ENCODE measurements at places on chromosomes 5 and 9. TPM values are rescaled to one million over a fixed set of nuclear protein-coding genes. Genes with fewer than 3 reads are reported as not detected.

CDH10 gene
- not detected for total RNA-seq

- no peak for DNase-seq
These were observed 184.4 kb upstream of the CCNG1 start for GRCh38 chr5:163252950-163253349.

C9orf50 gene
- total RNA-seq: not detected

DNA sequence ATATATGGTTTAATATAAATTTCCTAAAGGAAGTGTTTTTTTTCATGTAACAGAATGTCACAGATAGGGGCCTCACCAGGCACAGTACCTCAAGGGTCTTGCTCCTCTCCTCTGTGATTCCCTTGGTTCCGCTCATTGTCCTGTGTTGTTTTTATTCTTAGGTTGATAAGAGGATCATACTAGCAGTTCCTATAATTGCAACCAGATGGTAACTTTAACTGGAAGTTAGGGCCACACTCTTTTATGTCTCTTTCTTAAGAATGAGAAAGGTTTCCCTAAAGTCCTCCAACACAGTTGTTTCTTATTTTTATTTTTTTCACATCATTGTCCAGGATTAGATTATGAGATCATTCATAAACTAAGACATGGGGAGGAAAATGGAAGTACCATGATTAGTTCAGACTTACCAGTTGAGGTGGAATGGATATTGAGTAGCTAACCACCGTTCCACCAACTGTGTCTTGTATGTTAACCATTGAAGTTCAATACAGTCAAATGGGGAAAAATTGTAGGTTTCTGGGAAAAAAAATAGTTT, 41.1 kb downstream of the FAM174A start:
- DNase-seq: no peak

- DNase-seq: no peak
These were observed 3.9 kb downstream of the FABP6 start for GRCh38 chr5:160233215-160233614.

GRCh38 chr5:174644923-174645322, 79.5 kb upstream of the MSX2 start:
- no peak for DNase-seq

DNA sequence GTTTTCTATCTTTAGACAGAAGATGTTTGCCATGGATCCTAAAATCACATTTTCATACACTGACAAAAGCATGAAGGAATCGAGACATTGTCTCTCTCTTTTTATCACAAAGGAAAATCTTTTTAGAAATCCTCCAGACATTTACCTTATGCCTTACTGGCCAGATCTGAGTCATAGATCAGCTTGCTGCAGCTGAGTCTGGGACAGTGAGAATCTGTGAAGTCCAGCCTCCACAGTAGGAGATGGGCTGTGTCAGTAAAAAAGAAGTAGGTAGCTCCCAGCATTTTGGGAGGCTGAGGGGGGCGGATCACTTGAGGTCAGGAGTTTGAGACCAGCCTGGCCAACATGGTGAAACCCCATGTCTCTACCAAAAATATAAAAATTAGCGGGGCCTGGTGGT, 333.4 kb upstream of the ZNF462 start:
- DNase-seq: no peak
